ENCODE measurements at places on chromosomes 6 and 20. TPM values are rescaled to one million over a fixed set of nuclear protein-coding genes. Genes with fewer than 3 reads are reported as not detected.

The SLC16A10 gene
- 0.02 TPM for total RNA-seq

The ERGIC3 gene
- 159 TPM for total RNA-seq

DNA sequence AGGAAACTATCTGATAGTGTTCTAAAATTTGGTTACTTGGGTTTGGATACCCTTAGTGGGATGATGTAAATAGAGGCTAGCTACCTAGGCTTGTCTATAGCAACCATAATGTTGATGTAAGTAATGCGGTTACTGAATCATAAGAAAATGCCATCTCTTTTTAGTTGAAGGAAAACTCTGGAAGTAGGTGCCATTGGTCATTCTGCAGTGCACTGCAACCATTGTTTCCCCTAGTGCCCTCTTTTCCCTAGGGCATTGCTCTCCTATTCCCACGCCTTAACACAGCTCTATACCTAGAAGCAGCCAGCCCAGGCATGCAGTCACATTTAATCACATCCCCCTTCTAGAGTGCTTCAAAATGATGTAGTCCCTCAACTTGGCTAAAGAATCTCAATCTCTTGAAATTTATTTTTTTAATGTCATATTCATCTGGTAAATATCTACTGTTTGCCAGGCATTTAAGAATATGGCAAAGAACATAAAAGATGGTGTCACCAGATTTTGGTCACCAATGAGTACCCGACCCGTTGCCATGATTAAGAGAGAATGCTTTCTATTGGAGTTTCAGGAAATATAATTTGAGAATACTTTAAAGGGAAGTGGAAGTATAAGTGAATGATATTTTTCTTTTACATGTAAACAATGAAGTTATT is 10.4 kb downstream of the LOC128125822 start:
- no peaks in the 10 kb centered on the region for H3K4me1 ChIP-seq
- no peak overlapping the region for H3K27ac ChIP-seq
- no peak for DNase-seq
- H3K27me3 ChIP-seq = peaks cover 2% of the 10 kb centered on the region
- H3K4me3 ChIP-seq = no peak overlapping the region

- peaks cover 10% of the 10 kb centered on the region for H3K4me1 ChIP-seq
- H3K27ac ChIP-seq = no peak overlapping the region
- no peak for DNase-seq
- no peaks in the 10 kb centered on the region for H3K36me3 ChIP-seq
- H3K27me3 ChIP-seq = no peaks in the 10 kb centered on the region
Observed at GRCh38 chr20:15439551-15439950, 1102.1 kb upstream of the FLRT3 start.

All from activated B cell treated with CpG ODN at 0.5 μM for 24 hours (primary cell).